AML-193 (cell line): ENCODE measurements at places on chromosomes 5 and 9.
A peak's percentile ranks its signal among the peaks of the same experiment; 100 is the strongest.

DNA sequence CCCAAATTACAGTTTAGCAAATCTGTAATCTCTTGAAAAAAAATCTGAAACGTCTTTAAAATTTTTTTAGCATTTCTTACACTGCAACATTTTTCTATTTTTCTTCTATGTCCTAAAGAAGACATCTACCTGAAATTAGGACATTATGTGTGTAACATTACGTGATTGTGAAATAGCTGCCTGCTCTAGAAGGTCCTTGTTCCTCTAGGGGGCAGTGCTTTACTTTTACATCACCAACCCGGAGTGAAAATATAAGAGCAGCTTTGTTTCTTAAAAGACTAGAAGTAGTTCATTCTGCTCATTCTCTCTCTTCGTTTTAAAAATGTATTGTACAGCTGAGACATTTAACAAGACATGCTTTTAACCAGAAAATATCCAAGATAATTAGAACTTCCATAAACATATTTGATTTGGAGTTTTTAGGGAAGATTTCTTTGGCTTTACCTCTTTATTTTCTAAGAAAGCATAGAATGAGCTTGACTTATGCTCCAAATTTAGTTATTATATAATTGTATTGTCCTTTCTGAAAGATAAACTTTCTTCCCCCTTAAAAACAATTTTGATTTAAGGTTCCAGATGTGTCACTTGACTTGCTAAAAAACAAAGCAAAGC lies 48.1 kb upstream of the RIOK2 start:
- DNase-seq: peak; percentile 75

DNA sequence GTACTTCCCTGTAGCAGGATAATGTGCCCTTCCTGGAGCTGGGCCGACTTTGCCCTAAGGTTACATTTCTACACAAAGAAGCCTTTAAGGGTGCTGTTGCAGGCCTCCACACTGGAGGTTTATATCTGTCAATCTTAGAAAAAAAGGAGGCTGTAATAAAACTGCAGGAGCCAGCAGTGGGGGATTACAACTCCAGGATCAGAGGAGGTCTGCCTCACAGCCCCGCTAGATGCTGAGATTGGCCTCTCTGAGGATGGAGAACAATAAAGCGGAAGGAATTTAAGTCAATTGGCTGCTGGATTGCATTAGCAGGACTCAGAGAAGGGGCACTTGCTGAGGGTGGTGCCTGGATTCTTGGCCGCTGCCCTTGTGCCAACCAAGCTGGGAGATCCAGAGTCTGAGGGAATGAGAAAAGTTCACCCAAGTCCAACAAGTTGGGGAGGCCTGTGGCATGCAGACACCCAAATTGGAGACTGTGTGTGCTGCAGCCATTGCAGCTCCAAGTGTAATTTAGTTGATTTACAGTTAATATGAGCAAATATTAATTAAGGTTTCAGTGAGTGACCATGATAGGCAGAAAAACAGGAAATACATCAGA lies 99.0 kb upstream of the SSBP2 start:
- DNase-seq: no peak

- no peak for DNase-seq
Observed at GRCh38 chr5:88660947-88661805, 221.8 kb downstream of the MEF2C start.

- DNase-seq: peak; percentile 26
Observed at GRCh38 chr9:120531683-120532300, 48.2 kb downstream of the CDK5RAP2 start.

DNA sequence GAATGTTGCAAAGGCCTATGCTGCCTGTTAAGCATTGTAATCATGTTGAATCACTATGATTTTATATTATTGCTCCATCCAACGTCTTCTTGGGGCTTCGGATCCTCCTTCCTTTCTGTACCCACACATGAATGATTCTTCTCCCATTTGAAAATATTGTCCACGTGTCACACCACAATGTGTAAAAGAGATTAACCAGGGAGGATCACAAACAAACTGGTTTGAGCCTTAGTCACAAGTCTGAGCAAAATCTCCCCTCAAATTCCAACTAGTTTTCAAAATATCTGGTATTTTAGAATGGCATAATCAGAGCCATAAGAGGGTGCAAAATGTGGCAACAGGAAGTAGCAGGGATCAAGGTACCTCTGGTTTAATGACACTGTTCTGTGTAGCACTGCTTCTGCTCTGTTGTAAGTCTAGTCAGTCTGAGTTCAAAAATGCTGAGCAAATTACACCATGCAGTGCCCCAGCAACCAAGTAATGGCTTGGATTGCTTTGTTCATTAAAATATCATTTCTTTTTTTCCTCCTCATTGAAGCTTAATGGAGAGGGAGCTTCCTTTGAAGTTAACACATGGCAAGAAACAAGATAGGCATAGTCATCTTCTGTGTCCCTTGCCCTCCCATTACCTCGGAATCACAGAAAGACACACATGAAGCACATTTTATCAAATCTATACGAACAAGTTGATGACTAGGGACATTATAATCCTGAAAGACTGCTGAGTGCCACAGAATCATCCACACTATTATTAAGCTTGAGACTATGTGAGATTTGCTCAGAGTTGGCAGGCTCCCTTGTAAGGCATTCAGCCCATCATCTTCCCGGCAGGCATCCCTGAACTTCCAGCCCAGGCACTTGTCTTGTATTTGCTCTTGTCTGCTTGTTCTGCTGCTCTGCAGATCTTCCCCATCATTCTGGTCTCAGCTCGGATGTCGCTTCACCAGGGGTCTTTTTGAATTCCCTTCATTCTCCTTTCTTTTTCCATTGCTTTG lies 102.0 kb upstream of the PRLR start:
- DNase-seq: no peak

DNA sequence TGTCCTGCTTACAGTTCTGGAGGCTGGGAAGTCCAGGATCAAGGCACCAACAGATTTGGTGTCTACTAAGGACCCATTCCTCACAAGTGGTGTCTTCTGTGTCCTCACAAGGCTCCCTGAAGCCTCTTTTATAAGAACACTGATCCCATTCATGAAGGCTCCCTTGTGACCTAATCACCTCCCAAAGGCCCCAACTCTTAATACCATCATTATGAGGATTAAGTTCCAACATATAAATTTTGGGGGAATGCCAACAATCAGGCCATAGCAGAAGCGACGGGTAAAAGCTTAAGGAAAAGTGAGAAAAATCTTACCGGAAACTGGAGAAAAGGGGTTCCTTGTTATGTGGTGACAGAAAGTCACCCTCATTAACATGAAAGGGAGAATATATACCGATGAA lies 11.2 kb downstream of the CTNNAL1 start:
- DNase-seq: no peak

DNA sequence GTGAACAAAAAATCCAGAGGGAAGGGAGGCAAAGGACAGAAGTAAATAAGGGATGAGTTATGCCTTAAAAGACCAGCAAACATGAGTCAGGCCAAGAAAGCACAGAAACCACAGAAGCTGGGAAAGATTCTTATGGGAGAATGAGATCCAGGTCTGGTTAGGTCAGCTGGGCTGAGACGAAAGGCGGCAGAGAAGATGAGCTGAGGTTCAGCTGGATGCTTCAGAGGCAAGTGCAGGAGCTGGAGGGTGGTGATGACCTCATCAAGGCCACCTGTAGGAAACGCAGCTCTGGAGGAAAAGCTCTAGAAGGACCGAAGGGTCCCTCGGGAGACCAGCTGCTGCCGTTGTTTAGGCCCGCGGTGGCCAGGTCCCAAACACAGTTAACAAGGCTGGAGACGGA lies 152.0 kb downstream of the MYO10 start:
- DNase-seq: no peak

DNA sequence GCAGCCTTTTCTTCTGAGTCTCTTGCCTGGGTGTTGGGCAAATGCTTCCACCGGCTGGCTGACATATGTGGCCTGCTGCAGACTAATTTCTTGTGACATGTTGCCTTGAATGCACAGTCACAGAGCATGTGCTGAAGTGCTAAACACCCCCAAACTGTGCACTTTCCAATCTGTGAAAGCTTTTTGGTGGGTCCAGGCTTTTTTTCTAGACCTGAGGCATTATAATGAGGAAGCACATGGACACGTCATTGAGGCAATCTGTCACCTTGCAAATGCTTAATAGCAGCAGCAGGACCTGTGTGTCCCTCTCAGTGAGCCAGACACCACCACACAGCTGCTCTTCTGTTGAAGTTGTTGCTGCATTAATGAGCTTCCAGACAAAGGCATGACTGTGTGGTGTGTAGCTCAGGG lies 274.7 kb downstream of the ELAVL2 start:
- DNase-seq: no peak

- DNase-seq: no peak
Observed at GRCh38 chr5:75282581-75282980, 45.9 kb upstream of the ANKRD31 start.

DNA sequence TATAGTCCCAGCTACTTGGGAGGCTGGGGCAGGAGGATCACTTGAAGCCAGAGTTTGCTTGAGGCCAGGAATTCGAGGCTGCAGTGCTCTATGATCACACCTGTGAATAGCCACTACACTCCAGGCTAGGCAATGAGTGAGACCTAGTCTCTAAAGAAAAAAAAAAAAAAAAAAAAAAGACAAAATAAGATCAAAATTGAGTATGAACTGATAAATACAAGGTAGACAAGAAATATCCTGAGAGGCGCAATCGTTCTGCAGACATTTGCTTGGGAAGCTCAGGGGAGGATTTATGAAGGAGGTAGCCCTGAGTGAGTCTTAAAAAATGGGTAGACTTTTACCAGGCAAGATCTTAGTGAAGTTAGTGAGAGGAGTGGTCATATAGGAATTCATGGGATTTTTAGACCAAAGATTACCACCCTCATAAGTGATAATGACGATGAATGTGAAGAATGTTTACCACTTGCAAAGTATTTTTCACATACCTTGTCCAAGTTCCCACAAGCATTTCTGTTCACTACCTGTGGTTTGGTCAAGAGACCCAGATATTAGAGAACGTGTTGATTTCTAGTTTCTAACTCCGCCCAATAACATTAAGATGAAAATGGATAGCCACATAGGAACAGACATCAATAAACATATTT lies 4.4 kb downstream of the PDCD1LG2 start:
- no peak for DNase-seq

GRCh38 chr9:134475011-134475790 lies 148.9 kb downstream of the RXRA start:
- no peak for DNase-seq

- DNase-seq: no peak
Observed at GRCh38 chr9:626596-626995, 214.9 kb upstream of the DMRT1 start.

GRCh38 chr9:114938687-114939575 lies 8.5 kb upstream of the TNFSF8 start:
- DNase-seq: no peak

GRCh38 chr5:86709157-86709881 lies 91.6 kb downstream of the COX7C start:
- no peak for DNase-seq

GRCh38 chr9:99171225-99172123 lies 50.3 kb downstream of the ALG2 start:
- no peak for DNase-seq

- DNase-seq: no peak
Observed at GRCh38 chr5:96157841-96158291, 196.2 kb upstream of the ELL2 start.

DNA sequence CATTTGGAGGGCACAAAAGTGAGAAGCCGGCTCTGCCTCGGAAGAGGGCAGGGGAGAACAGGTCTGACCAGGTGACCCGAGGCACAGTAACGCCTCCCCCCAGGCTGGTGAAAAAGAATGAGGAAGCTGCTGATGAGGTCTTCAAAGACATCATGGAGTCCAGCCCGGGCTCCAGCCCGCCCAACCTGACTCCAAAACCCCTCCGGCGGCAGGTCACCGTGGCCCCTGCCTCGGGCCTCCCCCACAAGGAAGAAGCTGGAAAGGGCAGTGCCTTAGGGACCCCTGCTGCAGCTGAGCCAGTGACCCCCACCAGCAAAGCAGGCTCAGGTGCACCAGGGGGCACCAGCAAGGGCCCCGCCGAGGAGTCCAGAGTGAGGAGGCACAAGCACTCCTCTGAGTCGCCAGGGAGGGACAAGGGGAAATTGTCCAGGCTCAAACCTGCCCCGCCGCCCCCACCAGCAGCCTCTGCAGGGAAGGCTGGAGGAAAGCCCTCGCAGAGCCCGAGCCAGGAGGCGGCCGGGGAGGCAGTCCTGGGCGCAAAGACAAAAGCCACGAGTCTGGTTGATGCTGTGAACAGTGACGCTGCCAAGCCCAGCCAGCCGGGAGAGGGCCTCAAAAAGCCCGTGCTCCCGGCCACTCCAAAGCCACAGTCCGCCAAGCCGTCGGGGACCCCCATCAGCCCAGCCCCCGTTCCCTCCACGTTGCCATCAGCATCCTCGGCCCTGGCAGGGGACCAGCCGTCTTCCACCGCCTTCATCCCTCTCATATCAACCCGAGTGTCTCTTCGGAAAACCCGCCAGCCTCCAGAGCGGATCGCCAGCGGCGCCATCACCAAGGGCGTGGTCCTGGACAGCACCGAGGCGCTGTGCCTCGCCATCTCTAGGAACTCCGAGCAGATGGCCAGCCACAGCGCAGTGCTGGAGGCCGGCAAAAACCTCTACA lies 11.8 kb downstream of the QRFP start:
- no peak for DNase-seq

DNA sequence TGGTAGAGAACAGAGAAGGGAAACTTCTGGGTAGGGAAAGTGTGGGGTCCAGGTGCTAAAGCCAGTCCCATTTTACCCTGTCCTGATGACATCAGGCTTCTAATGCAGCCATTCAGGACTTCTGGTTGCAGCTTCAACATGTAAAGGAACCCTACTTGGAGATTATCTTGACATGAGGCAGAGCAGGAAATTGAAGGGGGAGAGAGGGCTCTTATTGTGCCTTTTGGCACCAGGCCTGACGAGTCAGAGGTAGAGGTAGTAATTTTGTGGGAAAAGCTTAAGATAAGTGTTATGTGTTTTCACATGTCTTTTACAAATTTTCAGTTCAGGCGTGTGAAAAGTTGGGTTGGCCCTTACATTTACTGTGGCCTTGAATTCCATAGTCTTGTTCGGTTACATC lies 102.4 kb upstream of the APC start:
- DNase-seq: no peak

- DNase-seq: no peak
Observed at GRCh38 chr5:54996466-54996865, 11.1 kb upstream of the ESM1 start.

DNA sequence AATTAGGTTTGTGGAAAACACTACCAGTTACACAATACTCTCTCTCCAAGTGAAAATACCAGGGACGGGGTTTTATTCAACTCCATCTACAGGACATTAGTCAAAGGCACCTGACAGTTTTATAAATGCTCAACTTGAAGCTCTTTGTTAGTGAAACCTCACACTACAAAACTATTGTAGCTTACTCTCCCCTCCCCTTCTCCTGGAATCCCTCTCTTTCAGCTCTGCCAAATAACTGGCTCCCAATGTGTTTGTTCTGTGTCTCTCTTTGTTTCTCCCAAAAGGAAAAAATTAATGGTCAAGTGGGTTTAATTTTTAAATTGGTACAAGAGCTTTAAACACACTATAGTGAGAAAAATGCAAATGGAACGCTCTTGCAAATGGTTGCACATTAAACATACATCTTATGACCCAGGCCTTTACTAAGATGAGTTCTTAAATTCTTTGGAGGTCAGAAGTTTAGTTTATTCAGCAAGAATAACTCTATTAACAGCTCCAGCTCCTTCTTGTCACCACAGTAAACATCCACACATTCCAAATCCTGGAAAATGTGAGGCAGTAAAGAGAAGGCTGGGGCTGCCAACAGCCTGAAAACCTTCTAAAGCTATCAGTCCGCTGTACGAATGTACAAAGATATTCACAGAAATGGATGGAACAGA lies 48.4 kb downstream of the ZNF608 start:
- DNase-seq: no peak

- DNase-seq: no peak
Observed at GRCh38 chr5:142478113-142478512, 153.3 kb upstream of the SPRY4 start.
